ENCODE measurements at places on chromosomes 12 and 14.

GRCh38 chr12:106305376-106305775 lies 2.8 kb downstream of the TCP11L2 start:
- no peak for DNase-seq

- no peak for DNase-seq
Observed at GRCh38 chr12:777550-778047, 25.2 kb downstream of the WNK1 start.

GRCh38 chr12:105041186-105041585 lies 43.1 kb downstream of the ALDH1L2 start:
- no peak for DNase-seq

- DNase-seq, result no peak
Observed at GRCh38 chr14:98168211-98168985, 1103.6 kb downstream of the BCL11B start.

- no peak for DNase-seq
Observed at GRCh38 chr12:30500532-30500931, 195.1 kb downstream of the IPO8 start.

DNA sequence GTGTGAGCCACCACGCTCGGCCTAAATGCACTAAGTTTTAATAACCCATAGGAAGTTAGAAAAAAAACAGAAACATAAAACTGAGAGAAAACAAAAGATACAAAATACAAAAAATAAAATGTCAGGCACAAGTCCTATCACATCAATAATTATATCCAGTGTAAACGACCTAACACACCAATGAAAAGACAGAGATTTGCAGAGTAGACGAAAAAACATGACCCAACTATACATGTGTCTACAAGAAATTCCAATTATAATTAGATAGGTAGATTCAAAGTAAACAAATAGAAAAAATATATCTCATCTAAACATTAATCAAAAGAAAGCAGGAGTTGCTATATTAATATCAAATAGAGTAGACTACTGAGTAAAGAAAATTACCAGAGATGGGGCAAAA lies 69.4 kb upstream of the NUDT4 start:
- DNase-seq, result no peak

DNA sequence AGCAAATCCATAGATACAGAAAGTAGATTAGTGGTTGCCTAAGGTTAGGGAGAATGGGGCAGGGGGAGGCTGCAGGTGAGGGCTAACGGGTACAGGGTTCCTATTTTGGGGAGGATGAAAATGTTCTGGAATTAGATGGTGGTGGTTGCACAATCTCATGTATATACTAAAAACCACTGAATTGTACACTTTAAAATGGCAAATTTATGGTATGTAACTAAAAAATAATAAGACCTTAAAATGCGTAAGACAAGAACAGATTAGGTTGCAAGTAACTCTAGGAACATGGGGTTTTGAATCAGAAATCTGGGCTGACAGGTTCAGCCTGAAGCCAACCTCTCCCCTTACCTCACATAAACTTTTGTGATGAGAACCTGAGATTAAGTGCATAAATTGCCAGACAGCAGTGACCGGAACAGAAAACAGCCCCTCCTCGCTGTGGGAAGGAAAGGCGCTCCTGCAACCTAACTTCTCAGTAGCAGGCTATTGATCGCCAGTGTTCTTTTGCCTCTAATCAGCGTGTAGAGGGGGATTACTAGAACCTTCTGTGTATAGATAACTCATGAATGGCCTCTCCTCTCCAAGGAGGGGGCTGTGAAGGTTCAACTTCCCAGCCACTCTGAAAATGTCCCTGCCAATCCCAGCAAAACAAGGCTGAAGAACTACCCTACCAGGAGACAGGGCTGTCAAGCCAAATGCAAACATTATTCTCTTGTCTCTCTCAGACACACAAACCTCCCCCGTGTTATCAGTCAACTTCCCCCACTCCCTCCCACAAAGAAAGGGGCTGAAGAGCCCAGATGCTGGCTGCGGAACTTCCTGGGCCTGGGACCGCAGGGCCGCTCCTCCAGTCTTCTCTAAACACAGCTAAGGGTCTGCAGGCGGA lies 1.9 kb downstream of the SSH1 start:
- no peak for DNase-seq

DNA sequence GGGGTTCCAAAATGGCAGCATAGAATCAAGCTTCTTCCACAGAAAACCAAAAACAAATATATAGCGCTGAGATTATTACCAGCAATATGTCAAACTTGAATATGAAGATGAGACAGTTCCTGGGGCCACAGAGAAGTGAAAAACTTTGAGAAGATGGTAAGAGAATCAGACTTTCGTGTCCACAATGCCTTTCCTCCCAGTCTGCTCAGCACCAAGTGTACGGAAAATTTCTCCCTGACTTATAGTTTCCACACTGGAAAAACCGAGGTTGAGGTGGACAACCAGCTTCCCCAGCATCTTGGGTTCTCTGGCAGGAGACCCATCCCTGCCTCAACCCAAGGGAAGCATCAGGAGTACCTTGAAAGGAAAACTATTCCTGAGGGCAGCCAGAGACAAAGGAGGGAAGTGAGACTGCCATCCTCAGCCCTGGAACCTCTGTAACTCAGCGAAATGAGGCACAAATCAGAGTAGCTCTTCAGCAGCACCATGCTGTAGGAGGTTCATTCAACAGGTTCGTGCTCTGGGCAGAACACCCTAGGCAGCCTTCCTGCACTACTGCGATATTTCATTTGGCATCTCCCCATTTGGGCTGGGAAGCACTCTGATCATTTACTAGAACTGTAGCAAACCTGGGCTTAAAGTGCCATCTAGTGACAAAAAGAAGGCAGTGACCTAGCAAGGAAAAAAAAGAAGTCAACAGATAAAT lies 52.4 kb upstream of the CAPRIN2 start:
- no peak for DNase-seq

GRCh38 chr12:88951860-88952561 lies 371.7 kb upstream of the KITLG start:
- no peak for DNase-seq

GRCh38 chr14:88181072-88181471 lies 142.0 kb downstream of the KCNK10 start:
- DNase-seq, result no peak

- no peak for DNase-seq
Observed at GRCh38 chr12:70744178-70744577, 106.9 kb upstream of the PTPRB start.

DNA sequence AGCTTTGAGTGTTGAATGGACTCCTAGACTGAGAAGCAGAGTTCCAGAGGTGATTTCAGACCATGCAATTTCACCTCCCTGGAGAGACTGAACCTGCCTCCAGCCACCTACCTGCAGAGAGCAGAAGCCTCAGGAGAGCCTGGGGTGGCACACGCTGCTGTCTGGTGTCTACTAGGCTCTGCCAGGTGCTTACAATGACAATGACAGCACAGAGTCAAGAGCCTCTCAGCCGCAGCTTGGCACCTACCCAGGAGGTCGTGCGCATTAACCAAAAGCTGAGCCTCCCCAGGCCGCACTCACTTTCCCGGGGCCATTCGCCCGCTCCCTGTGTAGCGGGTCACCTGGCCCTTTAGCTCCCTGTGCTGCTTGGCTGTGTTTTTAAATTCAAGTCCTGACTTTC lies 63.2 kb downstream of the TESC start:
- DNase-seq, result no peak

- no peak for DNase-seq
Observed at GRCh38 chr12:94868161-94868560, 135.3 kb downstream of the NDUFA12 start.

GRCh38 chr12:98519257-98519907 lies 4.0 kb downstream of the TMPO start:
- DNase-seq, result no peak

- no peak for DNase-seq
Observed at GRCh38 chr12:34397591-34398365, 375.5 kb downstream of the ALG10 start.

DNA sequence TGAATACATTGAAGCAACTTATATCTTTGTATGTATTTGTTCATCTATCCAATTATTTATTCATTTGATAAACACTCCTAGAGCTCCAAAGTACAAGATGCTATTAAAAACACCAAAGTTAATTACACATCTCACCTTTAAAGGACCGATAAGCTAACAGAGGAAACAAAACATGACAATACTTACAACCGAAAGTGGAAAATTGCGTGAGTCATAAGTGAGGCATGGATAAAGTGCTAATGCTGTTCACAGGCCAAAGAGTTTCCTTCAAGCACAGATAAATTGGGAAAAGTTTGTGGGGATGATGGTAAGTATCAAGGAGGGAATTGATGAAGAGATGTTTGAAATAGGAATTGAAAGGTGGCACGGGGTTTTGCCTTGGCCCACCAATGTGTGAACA lies 172.8 kb upstream of the KITLG start:
- DNase-seq, result no peak

GRCh38 chr14:96653597-96653996 lies 143.6 kb upstream of the VRK1 start:
- DNase-seq, result no peak

GRCh38 chr12:27999970-28000369 lies 27.4 kb upstream of the PTHLH start:
- DNase-seq, result no peak

DNA sequence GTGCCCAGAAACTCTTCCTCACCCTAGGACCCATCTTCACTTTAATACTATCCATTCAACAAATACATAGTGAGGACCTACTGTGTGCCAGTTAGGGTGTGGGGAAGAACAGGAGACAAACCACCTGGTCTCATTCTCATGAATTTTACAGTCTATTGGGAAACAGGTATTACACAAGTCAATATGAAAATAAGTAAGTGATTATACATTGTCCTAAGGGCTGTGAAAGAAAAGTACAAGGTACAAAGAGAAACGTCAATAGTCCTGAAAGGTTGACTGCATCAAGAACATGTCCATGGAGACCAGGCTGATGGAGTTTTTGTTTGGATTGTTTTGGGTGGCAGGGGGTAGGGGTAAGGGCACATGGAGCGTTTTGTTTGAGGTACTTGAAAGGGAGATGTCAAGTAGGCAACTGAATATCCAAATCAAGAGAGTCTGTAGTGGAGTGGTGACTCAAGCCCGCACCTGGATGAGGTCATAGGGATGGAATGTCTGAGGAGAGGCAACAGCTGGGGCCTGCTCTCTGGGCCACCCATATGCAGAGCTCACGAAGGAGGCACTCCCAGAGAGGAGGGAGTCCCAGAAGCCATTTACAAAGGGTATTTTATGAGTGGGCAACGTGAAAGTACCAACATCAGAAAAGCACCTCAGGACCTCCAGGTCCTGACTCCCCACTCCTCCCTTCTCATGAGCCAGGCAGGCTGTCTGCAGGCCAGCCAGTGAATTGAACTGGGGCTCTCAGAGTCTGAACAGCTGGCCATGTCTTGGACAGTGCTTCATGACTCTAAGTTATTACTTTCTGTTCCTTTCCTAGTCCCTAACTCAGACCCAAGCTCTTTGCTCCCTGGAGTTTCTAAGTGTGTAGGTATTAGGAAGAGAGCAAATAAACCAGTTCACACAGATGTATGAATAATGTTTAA lies 272.0 kb downstream of the ZFP36L1 start:
- DNase-seq, result peak; percentile 74

GRCh38 chr12:115914122-115914521 lies 363.4 kb downstream of the MED13L start:
- DNase-seq, result no peak

GRCh38 chr14:90795744-90796143 lies 20.5 kb downstream of the TTC7B start:
- DNase-seq, result no peak

DNA sequence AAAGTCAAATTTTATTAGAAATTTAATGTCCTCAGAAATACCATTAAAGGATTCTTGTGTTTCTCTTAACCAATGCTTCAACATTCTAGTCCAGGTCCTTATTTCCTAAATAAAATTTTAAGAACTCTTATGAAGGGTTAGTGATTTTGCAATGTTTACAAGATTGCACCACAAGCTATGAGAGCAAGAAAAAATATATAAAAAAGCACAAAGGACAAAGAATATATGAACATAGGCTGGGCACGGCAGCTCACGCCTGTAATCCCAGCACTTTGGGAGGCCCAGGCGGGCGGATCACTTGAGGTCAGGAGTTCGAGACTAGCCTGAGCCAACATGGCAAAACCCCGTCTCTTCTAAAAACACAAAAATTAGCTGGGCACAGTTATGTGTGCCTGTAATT lies 7.7 kb downstream of the RACGAP1 start:
- no peak for DNase-seq

DNA sequence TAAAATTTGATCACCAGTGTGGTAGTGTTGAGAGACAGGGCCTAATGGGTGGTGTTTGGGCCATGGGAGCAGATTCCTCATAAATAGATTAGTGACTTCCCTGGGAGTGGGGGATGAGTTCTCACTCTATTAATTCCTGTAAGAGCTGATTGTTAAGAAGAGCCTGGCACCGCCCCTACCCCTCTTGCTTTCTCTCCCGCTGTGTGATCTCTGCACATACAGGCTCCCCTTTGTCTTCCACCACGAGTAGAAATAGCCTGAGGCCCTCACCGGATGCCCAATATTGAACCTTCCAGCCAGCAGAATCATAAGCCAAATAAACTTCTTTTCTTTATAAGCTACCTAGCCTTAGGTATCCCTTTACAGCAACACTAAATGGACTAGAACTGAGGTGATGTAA lies 31.9 kb upstream of the CAND1 start:
- no peak for DNase-seq

DNA sequence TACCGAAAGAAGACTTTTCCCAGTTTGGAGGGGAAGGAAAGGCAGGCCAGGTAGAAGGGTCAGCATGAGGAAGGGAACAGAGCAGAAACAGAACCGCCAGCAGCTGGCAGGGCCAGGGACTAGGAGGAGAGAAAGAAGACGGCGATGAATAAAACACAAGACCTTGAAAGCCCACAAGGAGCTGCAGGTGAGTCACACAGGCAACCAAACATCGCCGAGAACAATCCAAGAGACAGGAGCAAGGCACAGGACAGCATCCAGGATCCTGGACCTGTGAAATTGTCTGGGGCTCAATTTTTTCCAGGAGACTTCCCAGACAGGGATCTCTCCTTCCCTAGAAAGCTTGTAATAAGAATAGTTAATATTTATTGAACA lies 47.3 kb downstream of the NUAK1 start:
- no peak for DNase-seq

Data from left lung (tissue), 14 donors.